Memory B cell (primary cell): ENCODE measurements at places on chromosomes 7 and 10.

- no peak for DNase-seq
Observed at GRCh38 chr7:24341691-24342413, 57.9 kb downstream of the NPY start.

DNA sequence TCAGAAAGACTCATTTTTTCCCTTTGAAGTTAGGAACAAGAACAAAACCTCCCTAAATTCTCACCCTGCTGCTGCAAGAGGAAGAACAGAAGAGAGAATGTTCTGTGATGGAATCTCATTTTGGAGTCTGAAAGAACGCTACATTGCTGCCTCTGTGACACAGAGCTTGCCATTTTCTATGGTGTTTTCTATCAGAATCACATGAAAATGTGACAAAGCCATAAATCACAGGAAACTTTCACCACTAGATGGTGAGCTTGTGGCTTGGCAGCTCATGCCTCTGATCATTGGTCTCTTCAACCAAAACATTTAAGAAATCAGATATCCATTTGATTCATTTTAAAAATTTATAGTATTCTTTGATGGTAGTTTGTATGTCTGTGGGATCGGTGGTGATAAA is 82.9 kb downstream of the CADPS2 start:
- DNase-seq = no peak

- DNase-seq = no peak
Observed at GRCh38 chr7:131104596-131105293, 222.9 kb upstream of the MKLN1 start.

DNA sequence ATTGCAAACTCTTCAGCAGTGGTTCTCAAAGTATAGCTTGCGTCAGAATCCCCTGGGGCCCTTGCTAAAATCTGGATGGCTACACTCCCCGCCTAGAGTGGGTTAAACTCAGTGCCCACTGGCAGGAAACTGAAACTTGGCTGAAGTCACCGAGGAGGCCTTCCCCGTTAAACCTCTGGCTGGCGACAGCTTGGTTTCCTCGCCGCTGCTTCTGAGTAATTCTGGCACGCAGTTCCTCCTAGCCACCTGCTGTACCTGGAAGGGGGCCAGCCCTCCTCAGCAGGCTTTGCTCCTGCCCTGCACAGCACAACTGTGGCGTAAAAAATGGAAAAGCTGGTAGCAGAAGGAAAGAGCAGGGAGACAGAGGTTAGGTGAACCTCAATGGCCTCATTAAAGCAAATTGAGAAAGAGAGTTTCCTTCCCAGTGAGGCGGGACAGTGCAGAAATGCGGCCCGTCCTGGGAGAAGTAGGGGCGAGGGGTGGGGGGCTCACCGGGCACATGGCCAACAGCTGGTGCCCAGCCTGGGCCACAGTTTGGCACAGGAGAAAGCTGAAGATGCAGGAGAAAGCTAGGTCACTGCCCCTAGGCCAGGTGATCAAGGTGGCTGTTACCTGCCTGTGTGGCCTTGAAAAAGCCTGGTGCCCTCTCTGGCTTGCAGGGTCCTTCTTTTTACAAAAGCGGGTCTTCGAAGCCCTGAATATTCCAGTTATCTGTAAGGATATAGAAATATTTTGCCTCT is 46.6 kb downstream of the ALOX5 start:
- DNase-seq = peak; percentile 46

GRCh38 chr10:87961314-87961713 is 97.9 kb downstream of the PTEN start:
- DNase-seq = no peak

GRCh38 chr7:101951757-101952156 is 134.3 kb downstream of the CUX1 start:
- DNase-seq = no peak

GRCh38 chr10:31932838-31933237 is 4.2 kb upstream of the ARHGAP12 start:
- no peak for DNase-seq

DNA sequence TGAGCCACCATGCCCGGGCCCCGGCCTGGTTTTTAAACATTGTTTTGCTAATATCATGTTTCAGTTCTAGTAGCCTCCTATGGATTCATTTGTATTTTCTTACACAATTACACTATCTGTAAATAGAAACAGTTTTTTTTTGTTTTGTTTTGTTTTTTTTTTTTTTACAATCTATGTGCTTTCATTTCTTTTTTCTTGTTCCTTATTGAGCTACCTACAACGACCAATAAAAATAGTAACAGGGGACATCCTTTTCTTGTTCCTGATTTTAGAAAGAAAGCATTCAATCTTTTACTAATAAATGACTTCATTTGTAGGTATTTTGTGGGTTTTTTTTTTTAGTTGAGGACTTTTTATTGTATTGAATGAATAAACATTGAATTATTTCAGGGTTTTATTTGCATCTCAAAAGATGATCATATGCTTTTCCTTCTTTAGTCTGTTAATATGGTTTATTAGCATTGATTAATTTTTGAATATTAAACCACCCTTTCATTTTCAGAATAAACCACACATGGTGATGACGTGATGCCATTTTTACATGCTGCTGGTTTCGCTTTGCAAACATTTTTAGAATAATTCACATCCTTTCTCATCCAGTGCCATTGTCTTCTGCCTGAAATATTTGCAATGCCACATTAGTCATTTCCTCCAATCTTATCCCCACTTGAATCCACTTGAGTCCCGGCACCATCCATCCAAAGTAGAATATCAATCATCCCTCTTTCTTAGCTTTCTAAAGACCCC is 18.1 kb upstream of the AKR1E2 start:
- DNase-seq = no peak
